Activated CD4-positive, alpha-beta T cell treated with anti-CD3 and anti-CD28 coated beads, Interleukin-2, amount 50 U/mL, for 4 hours (primary cell): ENCODE measurements at places on chromosomes 7 and 10.

GRCh38 chr7:64494912-64495461 lies 67.9 kb downstream of the ZNF680 start:
- no peak for DNase-seq

GRCh38 chr7:73822319-73823173 lies 8.2 kb upstream of the CLDN4 start:
- DNase-seq = no peak

DNA sequence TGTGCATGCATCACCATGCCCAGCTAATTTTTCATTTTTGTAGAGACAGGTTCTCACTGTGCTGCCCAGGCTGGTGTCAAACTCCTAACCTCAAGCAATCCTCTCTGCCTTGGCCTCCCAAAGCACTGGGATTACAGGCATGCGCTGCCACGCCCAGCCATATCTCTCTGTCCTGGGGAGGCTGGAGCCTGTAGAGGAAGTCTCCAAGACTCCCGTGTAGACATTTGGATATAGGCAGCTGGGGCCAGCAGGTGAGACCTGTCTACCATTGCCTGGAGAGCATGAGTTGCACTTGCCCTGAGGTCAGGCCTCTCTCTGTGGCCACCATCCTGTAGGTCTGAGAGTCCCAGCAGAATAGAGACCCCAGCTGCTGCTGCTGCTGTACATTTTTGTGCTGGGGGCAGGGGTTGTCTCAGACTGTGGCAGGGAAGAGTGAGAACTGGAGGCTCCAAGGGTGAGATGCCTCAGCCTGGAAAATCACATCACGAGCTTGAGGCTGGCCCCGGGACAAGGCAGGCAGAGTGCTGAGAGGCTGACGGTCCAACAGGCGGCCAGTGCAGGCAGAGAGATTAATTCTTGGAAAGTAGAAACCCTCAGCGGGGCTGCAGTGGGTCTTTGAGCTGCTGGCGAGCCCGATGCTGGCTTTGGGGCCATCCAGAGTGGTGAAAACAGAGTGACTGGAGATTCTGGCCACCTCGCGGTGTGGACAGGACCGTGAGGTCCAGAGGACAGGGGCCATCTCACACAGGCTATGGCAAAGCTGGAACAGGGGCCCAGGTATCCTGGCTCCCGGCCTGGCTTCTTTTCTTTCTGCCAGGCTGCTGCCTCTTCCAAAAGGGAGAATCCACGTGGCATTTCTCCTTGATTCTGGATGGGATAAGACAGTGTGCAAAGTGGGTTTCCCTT lies 60.9 kb downstream of the TMEM270 start:
- no peak for DNase-seq

GRCh38 chr10:14040787-14041631 lies 289.7 kb downstream of the FRMD4A start:
- no peak for DNase-seq

DNA sequence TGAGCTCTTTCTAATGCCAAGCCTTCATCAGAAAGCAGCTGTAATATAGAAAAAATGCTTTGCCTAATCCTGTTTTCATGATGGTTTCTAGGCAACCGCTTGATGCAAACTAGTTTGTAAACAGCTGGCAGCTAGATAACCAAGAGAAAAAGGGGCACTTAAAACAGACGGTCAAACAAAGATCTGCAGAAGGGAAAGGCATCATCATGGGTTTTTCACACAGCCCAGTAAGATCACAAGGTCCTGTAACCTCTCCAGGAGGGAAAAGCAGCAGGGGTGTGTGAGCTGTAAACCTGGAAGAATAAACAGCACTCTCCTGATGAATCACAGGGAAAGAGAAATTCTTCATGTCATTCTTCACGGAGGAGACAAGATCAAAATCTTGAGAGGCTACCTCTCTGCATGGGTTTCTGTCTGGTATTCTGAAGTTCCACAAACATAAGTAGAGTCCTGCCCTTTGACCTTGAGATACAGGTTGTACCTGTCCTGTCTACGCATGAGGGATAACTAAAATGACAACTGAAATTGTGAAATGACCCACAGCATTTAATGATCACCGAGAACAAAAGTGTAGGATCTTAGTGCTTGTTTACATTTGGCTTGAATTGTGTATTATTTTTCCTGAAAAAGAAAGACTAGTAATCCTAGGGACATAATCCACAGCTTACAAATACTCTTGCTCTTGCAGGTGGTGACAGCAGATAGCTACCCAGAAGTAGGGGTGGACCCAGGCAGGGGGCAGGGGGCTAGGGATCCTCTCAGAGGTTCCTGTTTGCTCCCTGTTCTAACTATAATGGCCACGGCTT lies 48.0 kb downstream of the CREB3L2 start:
- DNase-seq = no peak

- DNase-seq = no peak
These were observed 802 bp upstream of the CDK6 start for GRCh38 chr7:92837000-92837749.

DNA sequence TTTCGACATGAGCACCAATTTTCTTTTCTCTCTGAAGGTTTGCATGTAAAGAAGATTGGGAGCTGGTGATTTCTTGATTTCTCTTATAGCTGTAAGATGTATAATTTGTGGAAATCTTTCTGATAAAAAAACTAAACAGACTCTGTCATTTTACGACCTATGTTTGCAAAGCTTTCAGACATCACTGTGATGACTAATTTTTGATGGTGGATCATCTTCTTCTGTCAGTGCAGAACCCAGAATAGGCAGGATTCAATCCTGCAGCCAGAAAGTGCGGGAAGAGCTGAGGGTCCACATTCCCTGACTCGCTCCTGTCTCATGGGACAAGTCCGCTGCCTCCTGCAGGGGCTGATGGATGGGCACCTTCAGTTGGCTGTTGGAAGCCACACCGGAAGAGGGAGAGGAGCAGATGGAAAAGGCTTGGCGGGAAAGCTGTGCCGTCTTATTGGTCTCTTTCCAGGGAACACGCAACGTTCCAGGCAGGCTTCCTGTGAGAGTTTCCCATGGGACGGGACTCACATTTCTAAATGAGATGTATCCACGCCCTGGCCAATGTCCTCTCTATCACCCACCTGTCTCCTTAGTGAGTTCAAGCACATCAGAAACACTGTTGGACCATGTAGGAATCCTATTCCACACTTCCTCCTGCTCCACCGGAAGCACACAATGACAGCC lies 186.9 kb downstream of the PRPF18 start:
- DNase-seq = no peak

DNA sequence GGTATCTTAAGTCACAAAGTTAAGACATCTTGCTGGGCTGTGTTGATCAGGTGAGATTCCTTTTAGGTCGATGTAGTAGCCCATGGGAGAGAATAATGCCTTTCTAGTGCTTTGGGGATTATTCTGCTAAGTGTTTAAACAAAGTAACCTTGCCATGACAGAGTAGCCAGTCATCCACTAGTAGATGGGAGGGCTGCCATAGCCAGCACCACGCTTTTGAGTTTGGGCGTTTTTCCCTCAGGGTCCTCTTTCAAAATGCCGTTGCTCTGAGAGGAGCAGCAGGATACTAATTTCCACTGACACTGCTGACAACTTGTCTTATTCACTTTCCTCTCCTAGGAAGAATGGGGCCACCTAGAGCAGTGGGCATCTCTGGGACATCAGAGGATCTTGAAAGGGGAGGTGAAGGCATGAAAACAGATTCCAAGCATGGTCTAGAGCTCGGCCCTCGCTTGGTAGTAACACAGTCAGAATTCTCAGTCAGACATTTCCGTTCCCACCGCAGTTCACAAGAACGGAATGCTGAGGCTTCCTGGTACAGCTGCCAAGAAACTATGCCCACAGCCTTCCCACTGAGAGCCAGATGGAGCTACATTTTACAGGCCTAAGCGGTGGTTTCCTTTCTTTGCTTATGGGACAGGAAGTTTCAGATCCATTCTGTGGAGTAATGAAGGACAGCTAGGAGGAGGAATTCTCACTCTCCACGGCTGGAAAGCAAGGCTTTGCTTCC lies 15.3 kb upstream of the RSU1 start:
- DNase-seq = no peak

- peak; percentile 44 for DNase-seq
These were observed 18.7 kb downstream of the ZNF786 start for GRCh38 chr7:149071641-149072437.

- DNase-seq = peak; percentile 23
These were observed 758 bp upstream of the OPTN start for GRCh38 chr10:13099144-13099665.

- DNase-seq = no peak
These were observed 154.3 kb downstream of the ELAPOR2 start for GRCh38 chr7:86904949-86905834.

- no peak for DNase-seq
These were observed 704.7 kb upstream of the COBL start for GRCh38 chr7:52021343-52021742.

GRCh38 chr10:58856508-58857240 lies 319.8 kb upstream of the PHYHIPL start:
- no peak for DNase-seq

GRCh38 chr7:47893721-47894365 lies 54.4 kb downstream of the PKD1L1 start:
- no peak for DNase-seq

GRCh38 chr7:15648461-15648961 lies 38.0 kb downstream of the MEOX2 start:
- DNase-seq = no peak

- DNase-seq = no peak
These were observed 52.9 kb upstream of the IGFBP3 start for GRCh38 chr7:45973725-45974532.

GRCh38 chr10:92737484-92737883 lies 47.7 kb downstream of the HHEX start:
- DNase-seq = no peak
